ENCODE measurements at places on chromosomes 1 and 21.

DNA sequence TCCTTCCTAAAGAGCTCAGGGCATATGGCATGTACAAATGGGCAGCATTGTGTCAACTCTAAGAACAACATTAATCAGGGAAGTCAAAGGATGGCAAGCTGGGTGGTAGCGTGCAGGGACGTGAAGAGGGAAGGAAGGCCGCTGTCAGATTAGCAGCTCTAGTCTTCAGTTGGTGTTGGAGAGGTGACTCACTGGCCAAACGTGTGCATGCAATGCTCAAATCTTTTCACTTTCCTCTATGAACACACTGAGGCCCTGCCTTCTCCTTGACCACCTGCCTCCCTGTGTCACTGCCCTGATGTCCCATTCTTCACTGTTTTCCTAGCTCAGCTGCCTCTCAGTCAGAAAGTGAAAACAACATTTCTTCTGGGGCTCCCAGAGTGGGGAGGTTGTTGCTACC lies 5.9 kb upstream of the PIGR start:
- DNase-seq: no peak

DNA sequence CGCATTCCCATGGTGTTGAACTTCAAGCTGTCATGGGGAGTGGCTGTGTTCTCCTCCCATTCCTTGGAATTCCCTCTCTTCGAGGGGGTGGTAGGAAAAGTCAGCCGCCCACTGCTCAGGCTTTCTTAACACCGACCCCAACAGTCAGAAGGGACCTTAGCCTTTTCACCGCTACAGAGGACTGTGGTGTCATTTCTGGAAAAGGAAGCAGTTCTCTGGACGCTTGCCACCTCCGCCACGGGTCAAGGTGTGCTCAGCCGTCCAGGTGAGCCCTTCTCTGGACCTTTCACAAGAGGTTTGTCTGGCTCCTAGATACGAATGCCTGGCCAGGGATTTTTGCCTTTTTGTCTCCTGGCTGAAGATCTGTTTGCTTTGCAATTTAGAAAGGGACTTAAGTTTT lies 31.8 kb downstream of the CLIC6 start:
- no peak for DNase-seq

DNA sequence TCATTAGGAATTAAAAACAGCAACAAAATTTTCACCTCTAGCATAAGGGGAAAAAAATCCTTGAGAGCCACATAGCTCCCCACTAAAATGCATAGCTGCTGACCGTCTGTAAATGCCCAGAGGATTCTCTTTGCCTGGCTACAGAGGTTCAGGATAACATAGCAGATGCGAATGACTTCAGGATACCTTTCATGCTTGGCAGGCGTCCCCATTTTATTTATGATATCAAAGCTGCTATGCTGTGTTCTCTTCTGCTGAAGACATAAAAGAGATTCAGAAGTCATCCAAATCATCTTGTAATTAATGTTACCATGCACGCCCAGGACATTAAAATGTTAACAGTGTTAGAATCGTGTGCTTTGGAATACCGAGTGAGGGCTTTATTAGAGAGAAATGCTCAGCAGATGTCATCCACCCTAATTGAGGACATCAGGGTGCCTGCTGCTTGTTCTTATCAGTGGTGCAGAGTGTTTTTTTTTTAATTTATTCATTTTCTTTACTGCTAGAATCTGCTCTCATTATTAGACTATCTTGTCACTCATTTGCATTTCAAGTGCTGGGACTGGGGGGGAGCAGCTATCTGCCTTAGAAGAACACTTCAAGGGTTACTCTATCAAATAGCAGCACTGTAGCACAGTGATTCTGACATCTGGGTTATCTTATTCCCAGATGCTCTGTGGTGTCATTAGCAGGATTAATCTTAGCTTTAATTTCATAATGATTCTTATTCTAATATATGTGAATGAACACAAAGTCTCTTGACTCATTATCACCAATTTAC lies 139.5 kb downstream of the ZNF326 start:
- DNase-seq: no peak

- no peak for DNase-seq
These were observed 544.3 kb downstream of the KCNT2 start for GRCh38 chr1:196063952-196064351.

DNA sequence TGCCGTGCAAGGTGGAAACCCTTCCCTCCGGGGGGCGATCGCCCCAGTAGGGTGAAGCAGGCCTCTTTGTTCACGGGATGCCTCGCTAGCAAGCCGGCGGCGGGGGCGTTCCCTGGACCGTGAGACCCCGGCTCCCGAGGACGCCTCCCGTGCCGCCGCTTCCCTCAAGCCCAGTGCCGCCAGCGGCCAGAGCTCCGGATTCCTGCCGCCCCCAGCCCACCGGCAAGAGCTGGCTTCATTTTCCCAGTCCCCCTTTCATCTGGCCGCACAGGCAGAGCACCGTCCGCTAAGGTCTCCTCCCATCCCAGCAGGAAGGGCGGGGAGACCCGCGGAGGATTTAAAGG lies 16.3 kb downstream of the IER5 start:
- DNase-seq: no peak

DNA sequence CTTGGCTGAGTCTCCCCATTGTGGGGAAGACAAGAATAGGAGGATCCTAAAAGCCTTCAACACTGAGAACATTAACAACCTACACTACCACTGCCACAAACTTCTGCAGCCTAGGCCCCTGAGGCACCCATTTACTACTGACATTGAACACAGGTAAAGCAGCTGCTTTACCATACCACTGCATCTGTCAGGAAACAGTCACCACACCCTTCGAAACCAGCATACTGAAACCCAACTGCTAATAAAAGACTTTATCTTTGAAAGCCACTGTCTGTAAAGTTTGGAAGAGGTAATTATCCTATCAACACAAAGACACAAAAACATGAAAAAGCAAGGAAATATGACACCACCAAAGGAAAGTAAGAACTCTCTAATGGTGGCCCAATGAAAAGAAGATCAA lies 7.4 kb downstream of the IFNAR1 start:
- DNase-seq: no peak

- DNase-seq: no peak
These were observed 16.8 kb downstream of the AZIN2 start for GRCh38 chr1:33097762-33098161.

DNA sequence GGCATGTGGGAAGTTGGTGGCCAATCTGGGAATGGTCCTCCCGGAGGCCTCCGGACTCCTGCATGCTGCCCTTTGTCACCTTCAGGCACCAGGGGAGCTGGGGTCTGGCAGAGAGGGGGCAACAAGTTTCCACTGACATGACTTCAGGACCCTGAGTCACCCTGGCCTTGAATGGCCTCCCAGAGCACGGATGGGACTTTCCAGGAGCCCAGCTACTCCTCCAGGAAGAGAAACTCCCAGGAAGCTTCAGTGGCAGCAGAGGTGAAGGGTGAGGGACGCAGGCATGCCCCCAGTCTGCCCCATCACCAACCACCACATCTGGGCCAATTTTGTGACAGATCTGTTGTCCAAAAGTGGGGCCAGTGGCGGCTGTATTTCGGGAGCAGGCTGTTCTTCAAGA lies 55.9 kb upstream of the WASF2 start:
- no peak for DNase-seq

GRCh38 chr1:113325022-113325421 lies 65.3 kb upstream of the MAGI3 start:
- no peak for DNase-seq

- DNase-seq: no peak
These were observed 81.5 kb downstream of the ERG start for GRCh38 chr21:38416791-38417190.

DNA sequence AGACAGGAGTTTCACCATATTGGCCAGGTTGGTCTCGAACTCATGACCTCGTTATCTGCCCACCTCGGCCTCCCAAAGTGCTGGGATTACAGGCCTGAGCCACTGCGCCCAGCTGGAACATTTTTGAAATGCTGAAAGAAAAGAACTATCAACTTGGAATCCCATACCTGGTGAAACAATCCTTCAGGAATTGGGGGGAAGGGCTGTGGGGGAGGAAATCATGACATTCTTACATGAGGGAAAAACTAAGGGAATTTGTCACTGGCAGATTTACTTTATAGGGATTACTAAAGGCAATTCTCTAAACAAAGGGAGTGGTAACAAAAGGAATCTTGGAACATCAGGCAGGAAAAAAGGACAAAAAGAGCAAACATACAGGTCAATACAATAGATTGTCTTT lies 25.8 kb downstream of the NDUFS5 start:
- no peak for DNase-seq

GRCh38 chr1:179941454-179941853 lies 13.2 kb upstream of the CEP350 start:
- DNase-seq: no peak

DNA sequence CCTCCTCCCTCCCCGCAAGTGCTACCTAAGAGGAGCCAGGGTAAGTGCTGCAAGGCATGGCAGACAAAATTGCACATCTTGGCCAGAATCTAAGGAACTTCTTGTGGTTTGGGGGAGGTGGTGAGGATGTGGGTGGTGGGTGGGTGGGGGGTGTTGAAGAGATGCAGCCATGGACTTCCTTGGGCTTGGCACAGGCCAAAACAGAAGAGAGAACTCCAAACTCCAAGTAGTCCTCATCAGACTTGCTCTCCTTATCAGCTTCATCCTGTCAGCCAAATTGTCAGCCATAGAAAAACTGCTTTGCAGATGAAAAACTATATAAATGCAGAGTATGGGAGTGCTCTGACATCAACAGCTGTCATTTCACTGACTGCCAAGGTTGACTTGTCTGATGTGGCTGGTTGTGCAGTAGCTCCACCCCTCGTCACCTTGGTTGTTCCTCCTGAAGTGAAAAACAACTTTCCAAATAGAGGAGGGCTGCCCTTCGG lies 7.1 kb downstream of the AMIGO1 start:
- DNase-seq: no peak

DNA sequence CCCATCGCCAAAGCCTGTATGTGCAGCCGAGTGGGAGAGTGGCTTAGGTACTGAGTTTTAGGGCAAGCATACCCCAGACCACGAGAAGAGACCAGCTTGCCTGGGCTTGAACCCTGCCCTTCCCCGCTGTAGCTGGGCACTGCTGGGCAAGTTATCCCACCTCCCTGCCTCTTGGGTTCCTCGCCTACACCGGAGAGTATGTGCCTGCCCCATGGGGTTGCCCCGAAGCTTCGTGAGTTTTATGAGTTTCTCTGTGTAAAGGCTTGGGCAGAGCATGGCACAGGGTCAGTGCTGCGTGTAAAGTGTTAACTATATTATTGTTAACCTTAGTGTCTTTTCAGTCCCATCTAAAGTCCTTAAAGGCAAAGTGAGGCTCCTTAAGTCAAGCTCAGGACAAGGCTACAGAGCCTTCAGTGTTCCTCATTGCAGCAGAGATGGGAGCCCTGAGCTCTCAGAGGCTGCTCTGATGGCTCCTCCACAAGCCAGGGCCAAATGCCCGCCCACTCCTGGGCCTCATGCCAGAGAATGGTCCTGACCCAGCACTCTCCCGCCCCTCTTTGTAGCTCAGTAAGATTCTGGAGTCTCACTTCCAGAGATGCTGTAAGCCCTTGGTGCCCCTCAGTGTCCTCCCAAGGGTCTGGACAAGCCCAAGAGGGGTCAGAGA lies 37.0 kb upstream of the KCNA10 start:
- DNase-seq: peak; percentile 97

- DNase-seq: no peak
These were observed 3.9 kb upstream of the KRTAP10-6 start for GRCh38 chr21:44596068-44596725.

- DNase-seq: no peak
These were observed 782 bp upstream of the SDE2 start for GRCh38 chr1:225999912-226000337.

DNA sequence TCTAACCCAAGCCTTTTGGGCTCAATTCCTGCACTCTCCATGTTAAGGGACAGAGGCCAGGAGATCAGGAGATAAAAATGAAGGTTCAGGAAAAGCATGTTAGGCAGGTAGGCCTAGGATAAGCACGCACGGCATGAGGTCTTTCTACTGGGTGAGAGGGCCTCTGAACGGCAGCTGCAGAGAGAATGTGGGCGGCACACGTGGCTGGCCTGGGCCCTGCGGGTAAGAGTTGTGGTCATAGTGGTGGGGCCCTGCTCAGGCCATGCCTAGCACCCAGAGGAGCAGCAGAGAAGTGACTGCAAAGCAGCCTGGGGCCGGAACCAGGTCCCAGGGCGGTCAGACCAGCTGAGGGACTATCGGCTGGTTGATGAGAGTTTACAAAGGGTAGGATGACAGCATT lies 7.5 kb upstream of the FOXO6 start:
- no peak for DNase-seq

GRCh38 chr1:15017120-15017519 lies 136.4 kb upstream of the TMEM51 start:
- DNase-seq: no peak

DNA sequence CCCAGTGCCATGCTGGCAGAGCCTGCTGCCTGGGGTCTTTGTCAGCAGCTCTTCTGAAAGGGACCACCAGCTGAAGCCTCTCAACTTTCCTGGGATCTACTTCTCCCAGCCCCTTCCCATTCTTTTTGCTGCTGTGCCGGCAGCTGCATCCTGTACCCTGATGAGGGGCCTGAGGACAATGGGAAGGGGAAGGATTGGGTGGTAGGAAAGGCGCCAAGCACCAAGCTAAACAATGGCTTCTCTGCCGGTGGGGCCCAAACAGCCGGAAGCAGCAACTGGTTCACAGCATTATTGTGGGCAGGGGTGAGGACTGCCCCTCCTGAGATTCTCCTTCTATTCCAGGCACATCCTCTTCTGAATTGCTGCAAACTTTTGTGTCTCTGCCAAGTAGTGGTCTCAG lies 5.0 kb upstream of the EFCAB14 start:
- no peak for DNase-seq
